ENCODE measurements at places on chromosomes 13 and 19.

DNA sequence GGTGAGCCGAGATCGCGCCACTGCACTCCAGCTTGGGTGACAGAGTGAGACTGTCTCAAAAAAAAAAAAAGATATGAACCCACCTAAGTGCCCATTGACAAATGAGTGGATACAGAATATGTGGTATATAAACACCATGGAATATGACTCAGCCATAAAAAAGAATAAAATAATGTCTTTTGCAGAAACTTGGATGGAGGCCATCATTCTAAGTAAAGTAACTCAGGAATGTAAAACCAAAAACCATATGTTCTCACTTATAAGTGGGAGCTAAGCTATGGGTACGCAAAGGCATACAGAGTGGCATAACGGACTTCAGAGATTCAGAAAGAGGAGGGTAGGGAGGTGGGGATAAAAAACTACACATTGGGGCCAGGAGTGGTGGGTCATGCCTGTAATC, 29.5 kb downstream of the PLA2G4C start:
- no peak for DNase-seq

DNA sequence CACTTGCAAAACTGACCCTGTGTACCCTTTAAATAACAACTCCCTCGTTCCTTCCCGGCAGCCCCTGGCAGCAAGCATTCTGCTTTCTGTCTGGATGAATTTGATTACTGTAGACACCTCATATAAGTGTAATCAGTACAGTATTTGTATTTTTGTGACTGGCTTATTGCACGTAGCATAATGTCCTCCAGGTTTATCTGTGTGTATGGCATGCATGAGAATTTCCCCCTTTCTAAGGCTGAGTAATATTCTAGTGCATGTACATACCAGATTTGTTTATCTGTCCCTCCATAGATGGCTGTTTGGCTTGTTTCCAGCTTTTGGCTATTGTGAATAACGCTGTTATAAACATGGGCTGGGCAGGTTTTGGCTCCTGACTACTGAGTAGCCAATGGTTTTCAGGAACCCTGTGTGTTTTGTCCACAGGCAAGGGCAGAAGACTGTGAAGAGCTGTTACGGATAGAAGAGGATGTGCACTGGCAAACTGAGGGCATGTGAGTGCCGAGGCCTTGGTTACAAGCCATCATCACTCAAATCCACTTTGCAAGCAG, 98.0 kb downstream of the ESD start:
- DNase-seq = no peak

DNA sequence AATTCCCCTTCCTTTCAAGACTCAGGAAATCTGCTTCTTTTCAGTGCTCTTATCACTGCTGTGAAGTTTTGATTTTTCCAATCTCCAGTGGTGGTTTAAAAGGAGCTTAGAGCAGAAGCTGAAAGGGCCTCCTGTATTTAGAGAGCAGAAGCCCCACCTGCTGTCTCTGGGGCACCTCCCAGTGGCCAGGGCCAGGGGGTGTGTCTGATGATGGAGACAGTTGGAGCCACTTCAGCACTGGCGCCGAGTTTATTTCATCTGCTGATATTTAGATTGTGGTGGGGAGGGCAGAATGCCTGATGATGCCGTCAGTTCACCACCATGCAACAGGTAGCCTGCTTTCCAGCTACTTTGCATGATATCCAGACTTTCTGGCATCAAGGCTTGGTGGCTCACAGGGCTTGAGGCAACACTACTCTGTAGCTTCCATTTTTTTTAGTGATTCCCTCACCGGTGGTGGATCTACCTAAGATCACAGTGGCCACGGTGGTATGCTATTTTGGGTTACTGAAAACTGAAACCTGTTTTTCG, 371.9 kb downstream of the KCNRG start:
- no peak for DNase-seq

GRCh38 chr13:40535345-40535836, 131.1 kb downstream of the FOXO1 start:
- DNase-seq = no peak

DNA sequence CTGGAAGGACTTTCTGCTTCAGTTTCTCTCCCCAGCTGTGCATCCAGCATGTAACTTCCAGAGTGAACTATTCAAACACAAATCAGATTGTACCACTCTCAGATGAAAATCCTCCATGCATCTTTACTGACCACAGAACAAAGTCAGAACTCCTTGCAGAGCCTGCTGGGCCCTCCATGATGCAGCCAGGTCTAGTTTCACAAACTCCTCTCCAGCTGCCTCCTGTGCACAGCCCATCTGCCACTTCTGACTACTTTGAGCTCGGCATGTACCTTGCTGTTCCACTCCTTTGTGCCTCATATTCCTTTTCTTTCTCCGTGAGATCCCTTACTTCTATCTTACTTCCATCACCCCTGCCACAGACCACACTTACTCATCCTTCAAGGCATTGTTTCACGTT, 31.4 kb downstream of the NALCN start:
- no peak for DNase-seq

DNA sequence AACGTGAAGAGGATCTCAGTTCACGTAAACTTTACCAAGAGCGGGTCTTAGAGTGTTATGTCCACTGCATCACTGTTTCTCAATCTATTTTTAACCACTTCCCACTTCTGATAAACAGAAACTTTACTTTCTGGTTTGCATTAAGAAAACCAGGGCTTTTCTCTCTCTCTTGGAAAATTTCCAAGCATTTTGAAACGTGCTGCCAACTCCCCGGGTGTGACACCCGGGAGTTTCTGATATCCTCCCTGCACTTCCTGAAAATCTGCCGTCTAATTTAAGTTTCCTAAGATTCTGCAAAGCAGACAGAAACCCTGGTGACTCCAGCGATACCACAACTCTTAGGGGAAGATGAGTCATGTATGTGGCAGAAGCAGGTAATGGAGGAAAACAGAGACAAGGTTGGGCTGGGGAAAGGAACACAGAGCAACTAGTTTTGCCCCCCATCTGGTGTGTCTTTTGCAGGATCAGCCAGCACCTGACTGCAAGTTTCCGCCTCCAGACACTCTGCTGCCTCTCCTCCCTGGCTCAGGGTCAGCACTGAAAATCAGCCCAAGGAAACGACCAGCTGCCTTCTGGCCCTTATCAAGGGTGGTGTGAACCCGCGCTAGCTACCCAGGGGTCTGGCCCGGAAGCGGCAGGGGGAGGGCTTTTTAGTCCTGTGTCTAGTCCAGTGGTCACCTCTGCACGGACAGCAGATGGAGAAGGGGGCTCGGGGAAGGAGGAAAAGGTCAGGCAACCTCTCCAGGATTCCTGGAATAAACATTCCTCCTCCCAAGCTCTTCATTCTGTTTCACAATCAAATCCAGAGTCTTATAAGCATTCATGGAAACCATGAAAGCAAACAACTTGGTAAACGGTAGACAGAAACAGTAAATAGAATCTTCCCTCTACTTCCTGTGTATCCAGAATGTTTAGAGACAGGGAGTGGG, 11.3 kb upstream of the FFAR2 start:
- DNase-seq = no peak

DNA sequence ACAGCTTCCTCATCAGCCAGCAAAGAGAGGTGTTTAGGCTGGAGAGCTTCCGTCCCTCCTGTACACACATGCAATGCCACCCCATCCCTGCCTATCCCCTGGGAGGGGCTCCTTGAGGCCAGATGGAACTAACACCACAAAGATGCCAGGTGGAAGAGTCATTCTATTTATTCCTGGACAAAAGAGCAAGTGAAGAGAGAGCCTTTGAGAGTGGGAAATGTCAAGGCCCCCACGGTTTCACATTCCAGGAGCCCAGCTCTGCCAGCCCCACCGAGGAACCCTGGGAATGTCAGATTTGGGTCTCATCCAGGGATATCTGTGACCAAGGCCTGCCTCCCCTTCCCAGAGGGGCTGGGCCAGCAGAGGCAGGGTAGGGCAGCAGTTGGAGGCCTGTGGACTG, 30.8 kb upstream of the IGFL1 start:
- no peak for DNase-seq

- no peak for DNase-seq
Observed at GRCh38 chr19:10769533-10770491, 51.9 kb downstream of the DNM2 start.

GRCh38 chr13:46169758-46170157, 12.2 kb downstream of the LCP1 start:
- no peak for DNase-seq

- DNase-seq = no peak
Observed at GRCh38 chr19:58509731-58510083, 2.1 kb downstream of the SLC27A5 start.

GRCh38 chr13:74026753-74027152, 107.5 kb downstream of the KLF12 start:
- no peak for DNase-seq

GRCh38 chr13:71082631-71083030, 784.4 kb downstream of the DACH1 start:
- DNase-seq = no peak

DNA sequence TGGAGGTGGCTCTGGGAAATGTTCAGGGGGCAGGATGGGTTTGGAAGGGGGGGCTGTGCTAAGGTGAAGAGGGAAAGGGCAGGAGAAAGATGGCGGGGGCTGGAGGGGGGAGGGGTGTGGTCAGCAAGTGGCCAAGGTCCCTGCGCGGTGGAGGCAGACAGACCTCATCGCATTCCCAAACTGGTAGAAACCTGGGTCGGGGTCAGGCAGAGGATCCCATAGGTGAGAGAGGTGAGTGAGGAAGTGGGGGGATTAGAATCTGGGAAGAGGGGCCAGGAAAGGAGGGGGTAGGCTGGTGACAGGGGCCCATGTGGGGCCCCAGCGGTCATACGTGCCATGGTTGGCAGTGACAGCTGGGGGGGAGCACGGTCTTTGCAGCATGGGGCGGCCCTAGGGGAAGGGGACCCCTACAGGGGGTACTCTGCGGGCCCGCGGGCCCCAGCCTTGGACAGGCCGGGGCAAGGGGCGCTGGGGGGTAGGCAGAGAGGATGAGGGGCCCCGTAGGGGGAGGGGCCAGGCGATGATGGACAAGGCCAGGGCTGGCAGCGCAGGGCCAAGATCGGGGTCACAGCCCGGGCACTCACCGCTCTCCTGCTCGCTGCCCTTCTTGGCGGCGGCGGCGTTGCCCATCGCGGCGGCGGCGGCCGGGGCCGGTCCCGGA, 514 bp downstream of the PRKACA start:
- no peak for DNase-seq

GRCh38 chr13:41408746-41409145, 48.6 kb upstream of the RGCC start:
- no peak for DNase-seq

GRCh38 chr13:33870046-33870668, 52.2 kb downstream of the RFC3 start:
- no peak for DNase-seq

DNA sequence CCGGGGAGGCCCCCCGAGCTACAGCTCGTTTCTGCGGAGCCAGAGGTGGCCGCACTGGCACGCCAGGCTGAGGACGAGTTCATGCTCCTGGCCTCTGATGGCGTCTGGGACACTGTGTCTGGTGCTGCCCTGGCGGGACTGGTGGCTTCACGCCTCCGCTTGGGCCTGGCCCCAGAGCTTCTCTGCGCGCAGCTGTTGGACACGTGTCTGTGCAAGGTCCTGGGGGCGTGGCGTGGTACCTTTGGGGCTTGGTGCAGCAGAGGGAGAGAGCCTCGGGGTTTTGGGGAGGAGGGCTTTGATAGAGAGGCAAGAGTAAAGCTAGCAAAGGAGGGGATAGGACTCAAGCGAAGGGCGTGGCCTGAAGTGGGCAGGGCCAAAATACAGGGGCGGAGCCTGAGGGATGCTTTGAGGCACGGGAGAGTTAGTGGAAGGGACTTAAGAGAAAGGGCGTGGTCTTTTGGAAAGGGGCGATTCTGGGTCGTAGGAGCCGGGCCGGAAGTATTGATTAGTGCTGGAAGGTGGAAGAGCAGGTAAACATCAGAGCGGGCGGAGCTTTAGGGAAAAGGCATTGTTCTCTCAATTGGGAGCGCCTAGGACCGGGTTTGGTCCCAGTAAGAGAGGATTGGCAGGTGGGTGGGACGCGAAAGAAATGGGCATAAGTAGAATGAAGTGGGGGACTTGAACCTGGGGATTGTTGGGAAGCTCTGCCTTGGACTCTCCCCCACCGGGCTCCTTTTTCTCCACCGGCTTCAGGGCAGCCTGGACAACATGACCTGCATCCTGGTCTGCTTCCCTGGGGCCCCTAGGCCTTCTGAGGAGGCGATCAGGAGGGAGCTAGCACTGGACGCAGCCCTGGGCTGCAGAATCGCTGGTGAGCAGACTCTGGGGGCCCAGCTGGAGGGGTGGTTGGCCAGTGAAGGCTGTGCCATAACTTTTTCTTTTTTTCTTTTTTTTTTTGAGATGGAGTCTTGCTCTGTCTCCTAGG, 1.2 kb downstream of the PPM1N start:
- no peak for DNase-seq

- no peak for DNase-seq
Observed at GRCh38 chr13:79776531-79777295, 295.8 kb downstream of the NDFIP2 start.

DNA sequence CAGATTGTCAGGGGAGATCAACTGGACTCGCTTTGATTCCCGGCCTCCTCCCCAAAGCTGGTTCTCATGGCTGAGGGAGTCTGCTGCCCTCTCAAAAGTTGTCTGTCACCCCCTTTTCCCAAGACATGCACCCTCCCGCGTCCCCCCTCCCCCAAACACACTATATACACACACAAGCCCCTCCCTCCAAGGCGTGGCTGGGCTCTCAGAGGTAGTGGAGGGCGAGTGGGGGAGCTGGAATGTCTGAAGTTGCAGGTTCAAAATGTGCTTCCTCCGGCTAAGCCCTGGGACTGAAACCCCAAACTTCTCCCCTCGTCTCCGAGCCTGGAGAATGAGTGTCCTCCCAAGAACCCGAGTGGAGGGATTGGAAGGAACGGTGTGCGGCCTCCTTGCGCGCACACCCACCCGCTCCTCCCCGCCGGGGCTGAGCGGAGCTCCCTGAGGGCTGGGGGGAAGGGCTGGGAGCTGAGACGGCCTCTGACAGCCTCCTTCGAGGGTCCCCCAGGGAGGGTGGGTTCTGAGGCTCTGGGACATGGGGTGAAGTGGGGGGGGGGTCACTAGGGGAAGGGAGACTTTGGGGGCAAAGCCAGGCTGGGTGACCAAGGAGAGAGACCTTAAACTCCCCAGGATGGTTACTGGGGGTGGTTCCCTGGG, 9.9 kb upstream of the MEIS3 start:
- DNase-seq = no peak

DNA sequence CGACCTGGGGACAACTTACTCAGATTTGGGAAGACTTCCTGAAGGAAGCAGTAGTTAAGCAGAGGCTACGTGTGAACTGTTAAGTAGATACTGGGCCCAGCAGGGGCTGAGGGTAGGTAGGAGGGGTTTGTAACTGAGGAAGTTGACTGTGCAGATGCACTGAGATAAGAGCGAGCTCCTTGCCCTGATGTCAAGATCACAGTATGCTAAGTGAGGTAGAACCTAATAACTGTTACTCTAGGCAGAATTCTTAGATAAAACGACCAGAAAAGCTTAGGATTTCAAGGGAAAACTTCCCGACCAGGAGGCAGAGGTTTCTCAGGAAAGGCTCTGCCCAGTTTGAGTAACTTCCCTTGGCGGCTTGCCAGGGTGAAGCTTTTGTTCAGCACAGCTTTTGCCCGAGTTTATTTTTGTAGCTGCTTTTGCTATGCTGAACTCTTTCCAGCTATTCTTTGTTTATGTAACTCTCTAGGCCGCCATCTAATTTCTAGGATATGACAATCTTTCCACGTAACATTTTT, 632.1 kb downstream of the DIAPH3 start:
- DNase-seq = no peak

DNA sequence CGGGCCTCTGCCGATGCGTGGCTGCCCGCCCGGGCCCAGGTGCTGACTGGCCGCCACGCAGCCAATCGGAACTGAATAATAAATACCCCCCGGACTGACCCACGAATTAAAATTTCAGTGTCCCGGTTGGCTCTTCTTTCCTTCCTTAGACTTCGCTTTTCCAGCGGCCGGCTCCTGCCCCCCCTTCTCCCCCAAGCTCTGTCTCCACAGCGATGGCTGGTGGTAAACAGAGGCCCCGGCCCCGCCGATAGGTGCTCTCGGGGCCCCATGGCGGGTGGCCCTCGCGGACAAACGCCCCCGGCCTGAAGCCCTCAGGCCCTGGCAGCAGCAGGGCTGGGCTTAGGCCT, 2.6 kb downstream of the ZBTB7A start:
- no peak for DNase-seq

Measured in activated gamma-delta T cell (primary cell).